ENCODE measurements at places on chromosomes 3 and 15.
A peak's percentile ranks its signal among the peaks of the same experiment; 100 is the strongest.

- no peak for DNase-seq
These were observed 6.2 kb downstream of the DISP2 start for GRCh38 chr15:40364251-40364650.

GRCh38 chr3:128864351-128864811 is 15.0 kb upstream of the ACAD9 start:
- DNase-seq = no peak

GRCh38 chr15:77824361-77825251 is 191.9 kb upstream of the LINGO1 start:
- DNase-seq = no peak

DNA sequence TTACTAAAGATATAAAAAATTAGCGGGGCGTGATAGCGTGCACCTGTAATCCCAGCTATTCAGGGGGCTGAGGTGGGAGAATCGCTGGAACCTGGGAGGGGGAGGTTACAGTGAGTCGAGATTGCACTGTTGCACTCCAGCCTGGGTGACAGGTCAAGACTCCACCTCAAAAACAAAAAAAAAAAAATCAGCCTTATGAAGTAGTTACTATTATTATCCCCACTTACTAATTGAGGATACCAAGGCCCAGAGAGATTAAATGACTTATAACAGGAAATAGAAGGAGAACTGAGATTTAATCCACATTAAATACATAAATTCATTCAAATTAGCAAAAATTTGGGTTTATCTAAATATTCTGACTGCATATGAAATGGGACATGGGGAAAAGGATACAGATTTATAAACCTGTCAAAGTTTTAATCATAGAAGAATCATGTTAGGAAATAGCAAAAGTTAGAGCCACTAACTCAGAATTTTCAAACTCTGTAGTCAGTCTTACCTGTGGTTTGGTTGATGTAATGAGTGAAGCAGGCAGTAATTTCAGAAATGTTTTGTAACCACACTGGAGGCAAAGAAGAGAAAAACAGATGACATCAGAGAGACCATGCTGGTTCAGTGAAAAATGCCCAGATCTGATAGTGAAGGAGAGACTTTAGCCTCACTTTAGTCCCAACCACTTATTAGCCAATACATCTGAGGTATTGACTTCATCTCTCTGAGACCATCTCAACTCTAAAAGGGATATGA is 25.0 kb upstream of the ACAP2 start:
- peak; percentile 75 for DNase-seq

- peak; percentile 35 for DNase-seq
These were observed 10.3 kb downstream of the TIMP4 start for GRCh38 chr3:12148183-12148940.

DNA sequence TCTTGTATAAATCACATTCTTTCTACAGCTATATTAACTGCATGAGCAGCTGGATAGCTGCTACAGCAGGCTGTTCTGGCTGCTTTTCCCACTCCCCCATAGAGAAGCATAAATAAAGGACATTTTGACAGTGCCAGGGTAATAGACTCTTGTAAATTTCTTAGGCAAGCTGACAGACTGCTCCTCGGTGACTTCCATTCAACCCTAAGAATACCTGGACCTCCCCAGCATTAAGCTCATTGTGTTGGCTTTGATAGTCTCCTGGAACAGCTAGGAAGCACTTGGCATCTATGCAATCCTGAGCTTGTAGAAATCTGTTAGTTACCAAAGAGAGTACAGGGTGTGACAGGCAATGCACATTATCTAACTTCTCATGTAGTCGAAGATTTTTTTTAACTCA is 475.4 kb downstream of the AGBL1 start:
- DNase-seq = no peak
